ENCODE measurements at places on chromosomes 5 and 9. TPM values are rescaled to one million over a fixed set of nuclear protein-coding genes. Genes with fewer than 3 reads are reported as not detected.

Gene NMUR2
- total RNA-seq = not detected

Gene ANKRD31
- 0.38 TPM for total RNA-seq

Gene CDHR2
- not detected for total RNA-seq

Gene FBP2
- not detected for total RNA-seq

Gene CDKN2B
- 30.4 TPM for total RNA-seq
